GM23248 (cell line): ENCODE measurements at places on chromosomes 2 and 18. TPM values are rescaled to one million over a fixed set of nuclear protein-coding genes. Genes with fewer than 3 reads are reported as not detected.

DNA sequence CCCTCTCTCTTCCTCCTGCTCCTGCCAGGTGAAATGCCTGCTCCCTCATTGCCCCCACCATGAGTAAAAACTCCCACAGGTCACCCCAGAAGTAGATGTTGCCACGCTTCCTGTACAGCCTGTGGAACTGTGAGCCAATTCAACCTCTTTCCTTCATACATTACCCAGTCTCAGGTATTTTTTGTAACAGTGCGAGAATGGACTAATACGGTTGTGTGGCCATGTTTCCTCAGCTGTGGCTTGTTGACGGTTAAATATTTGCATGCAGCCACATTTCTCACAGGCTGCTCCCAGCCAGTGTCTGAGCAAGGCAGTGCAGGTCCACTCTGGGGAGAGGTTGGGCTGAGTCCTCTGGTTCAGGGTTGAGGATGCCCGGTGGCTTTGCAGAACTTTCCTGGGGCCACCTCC, 27.8 kb upstream of the COPS8 start:
- DNase-seq: no peak

DNA sequence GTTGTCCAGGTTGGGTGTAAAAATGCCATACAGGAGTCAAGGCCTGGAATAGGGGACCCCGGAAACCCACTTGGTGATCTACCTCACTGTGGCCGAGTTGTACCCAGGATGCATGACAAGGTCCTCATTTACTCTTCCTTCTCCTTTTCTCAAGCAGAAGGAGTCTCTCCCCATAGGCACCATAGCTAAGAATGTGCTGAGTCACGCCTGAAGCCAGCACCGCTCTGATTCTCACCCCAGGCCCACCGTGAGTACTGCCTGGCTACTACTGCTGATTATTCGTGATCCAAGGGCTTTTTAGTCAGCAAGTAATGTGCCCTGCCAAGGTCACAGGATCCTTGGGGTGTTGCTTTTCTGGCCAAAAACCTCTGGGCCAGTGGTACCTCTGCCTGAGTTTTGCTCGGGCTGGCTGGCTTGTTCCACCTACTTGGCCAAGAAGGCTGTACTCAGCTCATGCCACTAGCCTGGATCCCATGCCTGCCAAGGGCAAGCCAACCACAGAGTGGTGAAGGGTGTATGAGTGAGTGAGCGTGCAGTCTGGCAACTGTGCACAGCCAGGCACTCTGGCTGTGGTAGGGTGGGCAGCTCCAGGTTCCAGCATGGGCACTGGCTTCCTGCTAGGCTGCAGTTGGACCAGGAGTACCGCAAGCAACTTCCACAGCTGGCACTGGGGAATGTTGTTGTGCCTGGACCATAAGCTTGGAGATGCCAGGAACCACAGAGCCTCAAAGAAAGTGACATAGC, 650.1 kb upstream of the VRK2 start:
- DNase-seq: peak; percentile 4

- peak; percentile 60 for DNase-seq
Measured at GRCh38 chr18:70154591-70155194, 50.8 kb downstream of the RTTN start.

DNA sequence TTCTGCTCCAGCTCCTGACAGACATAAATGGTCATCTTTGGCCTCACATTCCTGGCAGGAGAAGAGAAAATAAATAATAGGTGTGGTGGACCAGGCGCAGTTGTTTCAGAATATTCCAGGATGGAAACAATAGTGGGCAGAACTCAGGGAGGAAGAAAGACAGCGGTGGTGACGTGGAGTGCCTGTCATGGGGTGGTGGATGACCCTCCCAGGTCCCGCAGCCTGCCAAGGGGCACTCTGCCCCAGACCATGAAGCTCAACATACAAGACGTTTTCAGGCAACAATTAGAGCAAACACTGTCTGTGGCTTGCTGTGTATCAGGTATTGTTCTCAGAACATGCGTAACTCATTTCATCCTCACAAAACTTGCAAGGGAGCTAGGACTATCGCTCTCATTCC, 50.9 kb downstream of the TFCP2L1 start:
- no peak for DNase-seq

DNA sequence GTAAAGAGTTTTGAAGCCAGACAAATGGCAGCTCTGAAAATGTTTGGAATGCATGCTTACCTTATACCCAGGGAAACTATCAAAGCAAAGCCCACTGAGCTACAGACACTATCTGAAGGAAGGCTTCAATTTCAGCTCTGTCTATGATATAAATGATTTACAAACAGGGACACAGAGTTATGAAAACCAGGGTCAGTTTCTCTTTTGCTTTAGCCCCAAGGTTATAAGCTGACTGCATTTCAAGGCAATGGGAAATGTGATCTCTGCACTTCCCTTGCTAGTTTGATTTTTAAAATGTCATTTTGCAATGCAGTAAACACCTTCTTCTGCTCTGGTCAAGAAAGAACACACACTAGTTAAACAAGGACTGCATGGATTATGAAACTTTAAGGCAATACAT, 65.2 kb upstream of the CCDC195 start:
- no peak for DNase-seq

GRCh38 chr2:10885094-10885860, 26.5 kb upstream of the KCNF1 start:
- no peak for DNase-seq

- peak; percentile 12 for DNase-seq
Measured at GRCh38 chr2:100821255-100821910, 1.4 kb downstream of the NPAS2 start.

GRCh38 chr18:24818441-24818840, 358.0 kb downstream of the HRH4 start:
- DNase-seq: no peak

DNA sequence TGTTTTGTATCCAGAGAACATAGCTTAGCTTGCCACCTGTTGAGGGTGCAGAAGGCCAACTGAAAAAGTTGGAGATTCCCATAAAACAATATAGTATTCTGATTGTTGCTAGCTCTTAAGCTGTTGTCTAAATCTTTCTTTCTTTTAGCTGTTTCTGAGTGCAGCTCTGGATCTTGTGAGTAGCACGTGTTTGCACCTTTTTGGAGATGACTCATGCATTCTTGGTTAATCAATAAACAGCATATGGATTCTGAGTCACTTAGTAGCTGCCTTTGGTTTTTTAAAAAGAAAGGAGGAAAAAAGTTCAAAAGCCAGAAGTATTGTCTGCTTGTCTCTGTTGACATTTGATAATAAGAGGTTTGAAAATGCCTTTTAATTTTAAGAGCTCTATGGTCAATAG, 483.0 kb upstream of the FSIP2 start:
- DNase-seq: no peak

GRCh38 chr2:226721541-226721940, 78.1 kb downstream of the IRS1 start:
- DNase-seq: peak; percentile 36

- DNase-seq: peak; percentile 43
Measured at GRCh38 chr18:55403421-55403949, 184.5 kb downstream of the TCF4 start.

B3GNT2 gene
- polyA plus RNA-seq: 11.0 and 11.7 TPM in 2 replicates
